ENCODE measurements at places on chromosomes 13 and 19. TPM values are rescaled to one million over a fixed set of nuclear protein-coding genes. Genes with fewer than 3 reads are reported as not detected.

DNA sequence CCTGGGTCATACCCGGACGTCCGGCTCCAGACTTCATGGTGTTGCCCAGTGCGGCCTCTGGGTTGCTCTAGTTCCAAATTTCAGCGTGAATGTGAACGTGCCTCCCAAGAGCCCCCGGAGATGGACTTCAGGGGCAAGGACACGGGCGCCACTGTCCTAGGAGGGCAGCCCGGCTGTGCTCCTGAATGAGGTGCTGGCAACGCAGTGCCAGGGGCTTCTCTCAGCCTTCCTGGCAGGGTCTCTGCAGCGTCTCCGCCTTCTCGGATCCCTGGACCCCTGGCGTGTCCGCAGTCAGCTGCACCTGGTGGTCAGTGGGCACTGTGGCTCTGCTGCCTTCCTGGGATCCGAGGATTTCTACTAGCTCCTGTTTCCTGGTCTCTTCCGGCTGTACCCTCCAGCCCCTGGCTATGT, 101.7 kb upstream of the MCF2L start:
- H3K27me3 ChIP-seq = no peaks in the 10 kb centered on the region
- no peak for DNase-seq
- no peaks in the 10 kb centered on the region for H3K36me3 ChIP-seq
- H3K4me1 ChIP-seq = no peaks in the 10 kb centered on the region
- H3K27ac ChIP-seq = no peak overlapping the region

DNA sequence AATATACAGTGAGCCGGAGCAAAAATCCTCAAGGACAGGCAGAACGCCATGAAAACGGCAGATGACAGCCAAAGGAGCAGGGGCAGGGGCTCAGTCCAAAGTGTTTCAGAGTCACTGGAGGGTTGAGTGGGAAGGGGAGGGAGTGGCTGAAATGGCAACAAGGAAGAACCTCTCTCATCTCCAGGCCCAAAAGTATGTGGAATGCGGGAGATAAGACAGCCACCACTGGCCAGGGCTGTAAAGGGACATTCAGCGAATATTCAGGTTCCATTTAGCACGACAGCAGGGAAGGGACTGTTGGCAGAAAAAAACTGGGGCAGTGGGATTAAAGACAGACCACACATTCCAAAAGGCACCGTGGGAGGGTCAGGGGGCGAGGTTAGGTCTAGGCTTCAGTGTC, 48.4 kb downstream of the USPL1 start:
- H3K27me3 ChIP-seq = no peaks in the 10 kb centered on the region
- DNase-seq = no peak
- H3K4me1 ChIP-seq = peaks cover 7% of the 10 kb centered on the region
- no peaks in the 10 kb centered on the region for H3K36me3 ChIP-seq

DNA sequence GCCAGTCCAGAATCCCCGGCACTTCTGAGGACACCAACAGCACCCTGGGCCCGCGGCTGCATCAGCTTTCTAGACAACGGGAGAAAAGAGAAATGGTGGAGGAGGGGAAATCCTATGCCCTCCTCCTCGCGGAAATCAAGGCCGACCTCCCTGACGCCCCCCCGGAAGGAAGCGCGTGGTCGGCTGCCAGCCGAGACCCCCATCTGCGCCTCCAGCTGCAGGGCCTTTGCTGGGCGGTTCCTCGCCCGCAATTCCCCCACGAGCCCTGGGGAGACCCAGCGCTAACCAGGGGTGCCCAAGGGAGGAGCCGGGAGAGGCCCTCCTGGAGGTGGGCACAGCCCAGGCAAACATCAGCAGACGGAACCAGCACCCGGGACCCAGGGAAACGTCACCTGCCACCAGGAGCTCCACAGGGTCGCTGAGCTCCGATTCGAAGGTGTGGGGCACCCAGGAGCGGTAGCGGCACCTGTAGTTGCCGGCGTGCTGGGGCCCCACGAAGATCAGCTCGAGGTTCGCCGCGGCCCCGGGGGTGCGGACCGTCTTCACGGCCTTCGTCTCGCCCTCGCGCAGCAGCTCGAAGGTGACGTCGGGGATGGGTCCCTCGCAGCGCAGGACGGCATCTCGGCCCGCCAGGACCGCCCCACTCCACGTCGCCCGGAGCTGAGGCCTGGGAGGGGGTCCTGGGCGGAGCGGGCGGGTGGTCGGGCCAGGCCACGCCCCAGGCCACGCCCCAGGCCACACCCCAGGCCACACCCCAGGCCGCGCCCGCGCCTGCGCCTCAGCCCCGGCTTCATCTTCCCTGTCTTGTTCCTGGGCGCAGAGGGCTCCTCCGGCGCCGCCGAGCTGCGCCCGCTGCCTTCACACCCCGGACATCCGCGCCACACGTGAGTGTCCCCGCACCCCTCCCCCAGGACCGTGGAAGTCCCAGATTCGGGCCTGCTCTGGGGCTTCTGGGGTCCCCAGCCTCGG, 6.0 kb downstream of the A1BG start:
- peak overlapping the region; percentile 77 for H3K27ac ChIP-seq
- H3K4me1 ChIP-seq = no peaks in the 10 kb centered on the region
- H3K36me3 ChIP-seq = no peaks in the 10 kb centered on the region
- no peaks in the 10 kb centered on the region for H3K27me3 ChIP-seq

- H3K27ac ChIP-seq = no peak overlapping the region
- no peak overlapping the region for H3K4me3 ChIP-seq
- no peaks in the 10 kb centered on the region for H3K36me3 ChIP-seq
- DNase-seq = no peak
- H3K4me1 ChIP-seq = no peaks in the 10 kb centered on the region
- H3K27me3 ChIP-seq = no peaks in the 10 kb centered on the region
Measured at GRCh38 chr19:13557756-13558398, 51.6 kb upstream of the CACNA1A start.

- peaks cover 9% of the 10 kb centered on the region for H3K4me1 ChIP-seq
- peak overlapping the region; percentile 86 for H3K4me3 ChIP-seq
- DNase-seq = no peak
- no peaks in the 10 kb centered on the region for H3K27me3 ChIP-seq
- peak overlapping the region; percentile 87 for H3K27ac ChIP-seq
- H3K36me3 ChIP-seq = no peaks in the 10 kb centered on the region
Measured at GRCh38 chr19:17720440-17720839, 1.2 kb downstream of the MAP1S start.

The SIAH3 gene
- not detected for total RNA-seq

The ZNF439 gene
- total RNA-seq = 16.4 TPM

The GRIK5 gene
- 1.1 TPM for total RNA-seq

The CGB2 gene
- not detected for total RNA-seq

Measured in Peyer's patch (tissue), 4 donors.